Amygdala (tissue), 56 donors: ENCODE measurements at places on chromosomes 12 and 14.

DNA sequence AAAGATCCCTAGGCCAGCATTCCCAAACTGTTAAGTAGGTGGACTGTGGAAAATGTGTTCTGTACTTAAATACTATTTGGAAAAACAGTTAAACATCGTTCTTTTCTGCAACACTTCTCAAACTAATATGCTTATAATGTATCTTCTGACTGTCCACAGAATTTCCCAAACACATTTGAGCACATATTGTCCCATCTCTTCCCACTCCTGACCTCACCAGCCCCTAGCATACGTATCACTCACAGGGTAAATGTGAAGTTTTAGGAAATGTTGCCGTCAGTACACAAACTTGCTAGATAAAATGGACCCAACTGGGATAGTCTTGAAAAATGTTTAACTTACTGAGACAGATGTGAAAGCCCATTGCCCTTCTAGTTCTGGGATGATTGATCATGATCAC, 27.7 kb downstream of the ARID2 start:
- no peak for DNase-seq

GRCh38 chr12:126385785-126386184, 1320.5 kb downstream of the AACS start:
- DNase-seq, result no peak

DNA sequence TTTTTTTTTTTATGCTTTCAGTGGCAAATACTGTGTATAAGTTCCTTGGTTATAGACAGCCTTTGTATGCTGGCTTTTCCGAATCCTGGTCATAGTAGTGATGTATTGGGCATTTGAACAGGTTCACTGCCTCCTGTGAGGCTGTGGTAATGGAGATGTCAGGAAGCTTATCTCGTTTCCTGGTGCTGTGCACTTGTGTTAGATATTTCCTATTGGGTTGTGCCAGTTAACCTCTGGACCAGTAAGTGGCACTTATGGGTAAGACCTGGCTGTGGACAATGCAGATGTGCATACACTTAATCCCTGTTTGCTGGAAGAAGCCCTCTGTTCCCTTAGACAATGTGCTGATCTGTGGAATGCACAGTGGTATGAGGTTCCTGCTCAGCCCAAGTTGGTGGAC, 135.4 kb upstream of the KITLG start:
- no peak for DNase-seq

DNA sequence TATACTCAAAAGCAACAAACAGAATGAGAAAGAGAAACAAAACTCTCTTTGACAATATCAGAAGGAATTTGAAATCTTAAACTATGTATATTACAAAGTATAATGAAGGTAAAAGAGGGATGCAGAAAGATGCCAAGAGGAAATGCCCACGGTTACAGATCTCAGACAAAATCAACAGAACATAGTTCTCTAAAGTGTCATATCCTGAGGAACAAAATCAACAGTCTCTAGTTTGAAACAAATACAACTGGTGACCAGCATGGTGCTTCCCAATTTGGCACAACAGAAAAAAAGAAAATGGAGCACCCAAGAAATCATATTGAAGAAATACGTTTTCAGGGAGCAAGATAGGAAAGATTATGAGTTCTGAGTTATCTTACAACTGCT, 116.5 kb downstream of the METTL25 start:
- DNase-seq, result no peak
